ENCODE measurements at places on chromosomes 5 and 9. TPM values are rescaled to one million over a fixed set of nuclear protein-coding genes. Genes with fewer than 3 reads are reported as not detected.

BTNL8 gene
- 0.58 TPM for total RNA-seq

C5orf52 gene
- not detected for total RNA-seq

ALDOB gene
- 0.41 TPM for total RNA-seq

SPATA31A3 gene
- total RNA-seq = not detected

PCDHA9 gene
- total RNA-seq = not detected

- no peak for DNase-seq
These were observed 70.3 kb downstream of the CTSL start for GRCh38 chr9:87796196-87796595.

- DNase-seq = no peak
These were observed 720 bp downstream of the NUDT12 start for GRCh38 chr5:103561685-103562452.

- no peak for DNase-seq
These were observed 133.0 kb downstream of the SMC2 start for GRCh38 chr9:104227108-104227507.

DNA sequence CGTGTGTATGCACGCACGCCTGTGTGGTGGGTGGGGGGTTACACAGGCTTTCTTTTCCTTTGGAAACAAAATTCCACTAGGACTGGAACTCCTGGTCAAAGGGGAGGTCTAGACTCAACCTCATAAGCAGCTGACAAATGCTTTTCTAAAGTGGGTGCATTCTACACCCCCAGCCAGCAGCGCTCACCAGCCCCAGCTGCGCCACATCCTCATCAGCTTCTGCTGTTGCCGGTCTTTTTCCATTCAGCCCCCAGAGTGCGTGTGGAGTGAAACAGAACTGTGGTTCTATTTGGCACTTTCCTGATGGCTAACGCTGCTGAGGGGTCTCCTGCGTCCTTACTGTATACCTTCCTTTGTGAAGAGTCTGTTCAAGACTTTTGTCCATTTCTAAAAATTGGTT, 77.6 kb upstream of the SARDH start:
- DNase-seq = no peak
